Stimulated activated CD4-positive, alpha-beta T cell treated with anti-CD3 and anti-CD28 coated beads, Interleukin-4, amount 100 ng/mL, for 24 hours (primary cell): ENCODE measurements at places on chromosomes 7 and 10.

GRCh38 chr7:11450281-11450680, 381.7 kb downstream of the THSD7A start:
- DNase-seq: no peak

GRCh38 chr7:148492157-148492860, 98.3 kb upstream of the C7orf33 start:
- DNase-seq: no peak

GRCh38 chr10:116260599-116260998, 12.4 kb downstream of the GFRA1 start:
- DNase-seq: no peak

DNA sequence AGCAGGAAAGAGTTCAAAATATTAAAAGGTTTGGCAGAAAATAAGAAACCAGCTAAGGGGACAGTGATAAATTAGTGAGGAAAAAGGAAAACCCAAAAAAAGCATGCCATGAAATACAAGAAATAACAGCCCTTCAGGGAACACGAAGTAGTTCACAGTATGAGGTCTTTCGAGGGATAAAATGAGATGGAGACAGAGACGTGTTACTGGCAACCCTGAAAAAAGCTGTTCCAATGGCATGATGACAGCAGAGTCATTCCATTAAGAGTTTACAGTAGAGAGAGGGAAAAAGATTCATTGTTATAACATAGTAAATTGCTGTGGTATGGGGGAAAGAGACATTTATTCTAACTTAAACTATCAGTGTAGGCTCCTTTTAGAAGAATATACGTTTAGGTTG, 391.2 kb downstream of the ANKRD7 start:
- DNase-seq: no peak
